NCI-H1092 treated with DMSO at 0.1 percent for 48 hours (cell line): ENCODE measurements at places on chromosomes 7 and 10.

DNA sequence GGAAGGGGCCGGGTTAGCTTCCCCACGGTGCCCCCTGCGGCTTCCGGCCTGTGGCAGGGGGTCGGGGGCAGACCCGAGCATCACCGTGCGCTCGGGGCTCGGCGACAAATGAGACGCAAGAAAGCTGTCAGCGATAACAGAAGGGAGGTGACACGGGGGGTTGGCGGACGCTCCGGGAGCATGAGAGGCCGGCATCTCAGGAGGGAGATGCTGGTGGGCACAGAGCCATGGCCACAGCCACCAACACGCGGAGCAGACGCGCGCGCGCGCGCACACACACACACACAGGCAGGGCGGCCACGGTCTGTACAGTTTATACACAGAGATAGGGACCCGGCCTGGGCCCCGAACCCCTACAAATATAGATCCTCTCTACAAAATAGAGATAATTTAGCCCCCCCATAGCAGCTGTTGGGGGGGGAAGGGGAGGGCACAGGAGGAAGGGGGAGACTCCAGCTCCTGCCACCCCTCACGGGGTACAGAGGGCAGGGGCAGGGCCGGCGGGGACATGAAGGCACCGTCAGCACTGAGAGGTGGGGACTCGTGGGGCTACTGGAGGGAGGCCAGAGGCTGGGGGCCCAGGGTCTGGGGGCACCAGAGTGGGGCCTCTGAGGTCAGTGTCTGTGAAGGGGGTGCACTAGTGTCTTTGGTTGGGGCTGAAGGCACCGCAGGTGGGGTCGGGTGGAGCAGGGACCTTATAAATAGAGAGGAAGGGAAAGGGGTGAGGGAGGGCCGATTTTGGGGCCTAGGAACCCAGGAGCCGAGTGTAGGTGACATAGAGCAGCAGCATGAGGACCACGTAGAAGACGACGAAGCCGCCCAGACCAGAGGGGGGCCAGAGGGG, 884 bp upstream of the SAP25 start:
- no peak for DNase-seq

DNA sequence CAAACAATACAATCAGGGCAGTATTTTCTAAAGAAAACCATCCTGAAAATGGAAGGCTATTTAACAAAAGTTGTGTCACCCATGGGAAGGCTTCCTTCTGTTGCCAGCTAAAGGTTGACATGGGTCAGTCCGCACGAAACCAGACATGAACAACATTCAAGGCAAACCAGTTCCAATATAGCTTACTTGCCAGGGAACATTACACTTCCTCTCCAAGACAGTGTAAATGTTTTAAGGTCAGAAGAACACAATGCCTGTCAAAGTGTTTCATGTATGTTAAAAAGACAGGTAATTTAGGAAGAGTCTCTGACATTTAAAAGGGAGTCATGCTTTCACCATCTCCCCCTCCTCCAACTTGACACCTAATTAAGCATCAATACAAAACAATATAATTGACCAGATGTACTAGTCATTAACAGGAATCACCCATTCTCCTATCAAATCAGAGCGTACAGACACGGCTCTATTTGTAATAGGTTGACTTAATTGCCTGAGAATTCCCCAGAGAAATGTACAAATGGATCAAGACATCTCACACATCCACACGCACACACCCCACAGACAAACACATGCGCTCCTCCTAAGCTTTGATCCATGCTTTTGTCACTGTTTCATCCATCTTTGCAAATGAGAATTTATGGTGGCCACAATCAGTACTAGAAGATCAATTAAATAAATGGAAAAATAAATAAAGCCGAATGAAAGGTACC, 69.5 kb downstream of the CACNA2D1 start:
- peak; percentile 67 for DNase-seq

- no peak for DNase-seq
These were observed 33.6 kb downstream of the GSAP start for GRCh38 chr7:77382532-77382931.

- no peak for DNase-seq
These were observed 4.2 kb downstream of the ZNF488 start for GRCh38 chr10:47379901-47380300.

DNA sequence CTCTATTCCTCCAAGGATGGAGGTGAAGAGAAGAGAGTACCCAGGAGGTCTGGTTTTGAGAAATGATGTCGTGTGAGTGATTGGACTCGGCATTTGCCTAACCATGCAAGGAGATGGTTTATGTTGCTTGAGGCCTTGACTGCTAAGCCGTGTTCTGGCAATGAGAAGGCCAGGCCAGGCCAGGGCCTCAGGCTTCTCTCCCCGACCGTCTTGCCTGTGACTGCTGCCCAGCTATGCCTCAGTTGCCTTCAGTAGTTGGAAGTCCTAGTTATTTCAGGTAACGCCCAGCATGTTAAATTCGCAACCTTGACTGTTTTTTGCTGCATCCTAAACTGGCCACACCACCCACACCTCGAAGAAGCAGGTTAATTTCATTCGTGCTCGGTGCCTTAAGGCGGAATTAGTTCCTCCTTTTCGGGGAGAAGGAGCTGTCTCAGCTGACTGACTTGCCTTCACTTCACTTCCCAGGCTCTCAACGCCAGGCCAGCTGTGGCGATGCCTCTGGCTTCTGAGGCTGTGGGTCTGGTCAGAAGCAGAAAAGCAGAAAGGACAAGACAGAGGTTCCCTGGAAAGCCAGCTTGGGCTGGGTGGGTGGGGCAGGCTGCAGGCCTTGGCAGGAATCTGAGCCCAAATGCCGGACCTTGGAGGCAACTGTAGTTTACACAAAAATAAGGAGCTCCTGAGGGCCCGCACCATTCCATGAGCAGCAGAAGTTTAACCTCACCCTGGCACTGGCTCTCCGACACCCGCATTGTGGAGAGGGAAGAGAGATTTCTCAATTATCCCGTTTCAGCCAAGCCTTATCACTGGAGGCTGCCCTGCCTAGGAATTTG, 61.9 kb upstream of the SAMD8 start:
- DNase-seq, result no peak

GRCh38 chr7:20737840-20738448, 48.7 kb downstream of the SP8 start:
- peak; percentile 63 for DNase-seq

DNA sequence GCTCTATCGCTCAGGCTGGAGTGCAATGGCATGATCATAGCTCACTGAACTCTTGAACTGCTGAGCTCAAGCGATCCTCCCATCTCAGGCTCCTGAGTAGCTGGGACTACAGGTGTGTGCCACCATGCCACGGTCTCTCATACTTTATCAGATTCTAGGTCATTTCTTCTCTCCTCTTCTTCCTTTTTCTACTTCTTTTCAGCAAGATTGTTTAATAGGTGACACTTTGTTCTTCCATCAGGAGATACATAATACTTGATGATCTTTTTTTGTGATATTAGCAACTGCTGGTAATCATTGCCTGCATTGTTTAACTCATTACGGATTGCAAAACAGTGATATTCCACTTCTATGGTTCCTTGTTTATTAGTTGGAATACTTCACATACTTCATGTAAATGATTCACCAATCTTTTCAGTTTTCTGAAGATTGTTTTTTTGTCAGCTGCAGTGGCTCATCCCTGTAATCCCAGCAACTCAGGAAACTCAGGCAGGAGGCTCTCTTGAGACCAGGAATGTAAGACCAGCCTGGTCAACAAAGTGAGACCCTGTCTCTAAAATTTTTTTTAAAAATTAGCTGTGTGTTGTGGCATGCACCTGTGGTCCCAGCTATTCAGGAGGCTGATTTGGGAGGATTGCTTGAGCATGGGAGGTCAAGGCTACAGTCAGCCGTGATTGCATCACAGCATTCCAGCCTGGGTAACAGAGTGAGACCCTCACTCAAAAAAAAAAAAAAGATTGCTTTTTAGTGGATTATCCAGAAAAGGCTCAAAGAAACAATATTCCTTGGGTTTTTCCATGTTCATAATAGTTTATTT, 36.2 kb upstream of the CHST3 start:
- no peak for DNase-seq

GRCh38 chr10:30704026-30704600, 74.6 kb upstream of the LYZL2 start:
- DNase-seq, result no peak

- DNase-seq, result no peak
These were observed 332.6 kb upstream of the TPK1 start for GRCh38 chr7:145168427-145168826.

GRCh38 chr10:100878291-100878910, 34.4 kb upstream of the SLF2 start:
- peak; percentile 31 for DNase-seq

DNA sequence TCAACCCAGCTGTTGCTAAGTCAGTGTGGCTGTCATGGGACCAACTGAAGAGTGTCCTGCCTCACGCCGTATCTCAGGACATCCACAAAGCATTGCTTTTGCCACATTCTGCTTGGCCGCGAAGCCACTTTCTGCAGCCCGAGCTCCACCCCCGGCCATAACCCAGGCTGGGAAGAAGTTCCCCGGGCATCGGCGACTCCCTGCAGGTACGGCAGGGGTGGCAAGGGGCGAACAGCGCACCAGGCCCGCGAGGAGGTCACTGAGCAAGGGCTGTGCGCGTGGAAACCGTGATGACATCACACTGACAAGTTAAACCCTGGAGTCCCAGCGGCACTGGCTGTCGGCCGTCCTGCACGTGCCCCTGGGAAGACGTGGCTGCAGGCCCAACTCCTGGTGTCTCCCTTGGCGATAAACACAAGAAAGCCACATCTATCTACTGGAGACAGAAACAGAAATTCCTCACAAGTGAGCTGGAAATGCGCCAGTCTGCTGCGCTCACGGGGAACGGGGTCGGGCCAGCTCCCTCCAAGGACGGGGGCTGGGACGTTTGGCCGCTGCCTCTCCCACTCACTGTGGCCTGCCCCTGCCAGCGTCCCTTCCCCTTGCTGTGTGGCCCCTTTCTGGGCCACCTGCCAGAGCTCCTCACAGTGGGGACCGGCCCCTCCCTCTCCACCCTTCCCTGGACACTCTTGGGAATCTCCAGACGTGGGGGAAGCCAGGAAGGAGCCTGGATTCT, 326.3 kb downstream of the DNAJB6 start:
- DNase-seq, result no peak

GRCh38 chr7:83413831-83414230, 235.1 kb downstream of the SEMA3E start:
- peak; percentile 31 for DNase-seq

DNA sequence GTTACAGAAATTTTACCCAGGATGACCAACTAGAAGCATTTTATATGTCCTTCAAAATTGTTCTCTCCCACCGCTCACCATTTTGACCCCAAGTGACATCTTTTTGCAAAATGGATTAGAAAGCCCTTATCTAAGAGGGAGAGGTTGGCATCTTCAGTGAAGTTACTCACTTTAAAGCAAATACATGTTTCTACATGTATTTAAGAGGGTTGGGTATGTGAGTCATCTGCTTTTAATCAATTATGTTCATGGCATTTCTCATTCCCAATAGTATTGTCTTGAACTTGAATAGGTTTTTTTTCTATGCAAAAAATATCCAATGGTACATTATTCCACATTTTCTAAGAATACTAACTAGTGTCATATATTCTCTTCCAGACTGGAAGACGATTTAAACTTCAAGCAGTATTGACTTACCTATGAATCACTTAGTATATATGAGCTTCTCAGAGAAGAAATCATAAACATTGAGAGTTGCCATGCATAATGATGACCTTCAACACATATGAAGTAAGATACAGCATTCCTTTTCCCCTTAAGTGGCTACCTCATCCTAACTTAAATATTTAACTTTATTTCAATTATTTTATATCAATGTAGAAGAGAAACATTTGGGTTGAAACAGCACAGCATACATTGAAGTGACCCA, 132.8 kb downstream of the POLR1F start:
- DNase-seq, result no peak

DNA sequence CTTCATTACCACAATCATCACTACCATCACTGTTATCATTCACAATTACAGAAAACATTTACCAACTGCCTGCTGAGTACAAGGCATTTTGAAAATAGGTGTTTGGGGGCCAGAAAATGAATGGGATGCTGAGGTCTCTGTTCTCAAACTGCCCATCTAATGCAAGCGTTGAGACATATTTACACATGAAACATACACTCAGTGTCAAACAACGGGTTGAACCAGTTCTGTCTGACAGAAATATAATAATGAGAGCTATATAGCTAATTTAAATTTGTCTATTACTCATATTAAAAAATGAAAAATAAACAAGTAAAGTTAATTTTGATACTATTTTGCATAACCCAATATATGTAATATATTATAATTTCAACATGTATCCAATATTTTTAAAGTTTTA, 303.1 kb downstream of the KCNMA1 start:
- peak; percentile 7 for DNase-seq

DNA sequence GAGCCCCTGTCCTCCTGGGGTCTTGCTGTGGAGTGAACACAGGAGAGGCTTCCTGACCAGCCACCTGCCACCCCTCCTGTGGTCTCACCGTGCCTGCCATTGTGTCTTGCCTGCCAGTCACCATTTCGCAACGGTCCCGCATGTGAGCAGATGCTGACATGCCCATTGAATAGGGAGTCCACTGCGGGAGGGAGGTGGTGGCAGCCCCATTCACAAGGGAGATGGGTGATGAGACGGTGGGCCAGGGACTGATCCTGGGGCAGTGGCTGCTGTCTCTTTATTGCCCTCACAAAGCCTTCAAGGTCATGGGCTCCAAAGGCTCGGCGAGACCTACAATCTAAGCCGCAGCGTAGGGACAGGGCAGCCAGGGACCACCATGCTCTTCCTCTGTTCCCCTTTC, 76.0 kb upstream of the NPTX2 start:
- DNase-seq, result no peak

DNA sequence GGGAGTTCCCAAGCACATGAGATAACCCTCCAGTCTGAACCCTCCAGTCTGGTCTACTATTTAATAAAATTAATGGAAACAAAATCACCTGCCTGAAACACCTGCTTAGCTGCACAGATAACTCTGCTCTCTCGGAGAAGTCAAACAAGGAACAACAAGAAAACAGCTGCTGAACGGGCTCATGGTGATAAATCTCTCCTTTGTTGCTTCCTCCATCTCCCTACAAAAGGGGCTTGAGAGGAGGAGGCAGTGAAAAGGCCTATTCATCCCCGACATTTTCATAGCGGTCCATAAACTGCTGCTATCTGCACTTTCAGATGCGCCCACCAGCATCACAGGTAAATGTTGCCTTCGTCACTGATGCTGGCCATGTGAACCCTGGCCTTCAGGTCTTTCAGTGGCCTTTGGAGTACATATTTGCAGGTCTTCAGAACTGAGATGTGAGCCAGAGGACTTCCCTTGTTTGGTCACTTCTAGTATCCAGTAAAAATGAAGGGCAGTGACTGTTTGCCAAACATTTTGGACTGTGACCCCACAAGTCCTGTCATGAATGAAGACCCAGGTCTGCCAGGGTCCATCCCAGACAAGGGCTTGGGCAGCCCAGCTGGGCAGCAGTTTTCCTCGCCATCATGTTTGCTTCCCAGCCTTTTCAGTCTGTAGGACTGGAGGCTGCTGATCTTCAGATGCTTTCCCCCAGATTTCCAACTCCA, 15.9 kb downstream of the FKBP6 start:
- DNase-seq, result peak; percentile 11

- no peak for DNase-seq
These were observed 202.5 kb upstream of the SHH start for GRCh38 chr7:156014808-156015207.

GRCh38 chr10:3537518-3537917, 247.5 kb downstream of the KLF6 start:
- peak; percentile 4 for DNase-seq
